NCI-H524 treated with DMSO at 0.1 percent for 48 hours (cell line): ENCODE measurements at places on chromosomes 4 and X.

DNA sequence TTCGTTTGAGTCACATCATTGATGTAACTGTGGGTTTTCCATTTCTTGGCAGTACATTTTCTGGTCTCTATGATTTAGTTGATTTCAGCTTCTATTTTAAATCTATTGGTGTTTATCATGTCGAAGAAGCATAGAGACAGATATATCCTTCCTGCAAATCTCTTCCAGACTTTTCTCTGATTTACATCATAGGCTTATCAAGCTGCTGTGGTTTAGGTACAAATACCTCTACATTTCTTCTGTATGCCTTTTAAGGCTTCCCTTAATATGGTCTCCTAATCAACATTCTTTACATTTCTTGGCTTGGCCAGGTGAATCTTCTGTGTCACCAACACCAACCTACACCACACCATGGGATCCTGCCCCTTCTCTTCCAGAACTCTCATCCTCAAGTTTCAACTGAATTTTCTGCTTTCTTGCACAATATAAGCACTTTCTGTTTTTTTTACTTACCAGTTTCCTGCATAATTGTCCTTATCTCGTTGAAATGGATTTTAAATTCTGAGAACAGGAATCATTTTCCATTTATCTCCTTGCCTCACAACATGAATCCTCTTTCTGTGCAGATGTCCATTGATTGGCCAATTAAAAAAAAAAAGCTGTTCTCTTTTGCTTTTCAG is 626.9 kb downstream of the ANKRD50 start:
- no peak for DNase-seq

GRCh38 chrX:39629001-39629400 is 468.8 kb downstream of the BCOR start:
- no peak for DNase-seq

GRCh38 chr4:80308466-80308822 is 27.1 kb upstream of the CFAP299 start:
- DNase-seq, result no peak

DNA sequence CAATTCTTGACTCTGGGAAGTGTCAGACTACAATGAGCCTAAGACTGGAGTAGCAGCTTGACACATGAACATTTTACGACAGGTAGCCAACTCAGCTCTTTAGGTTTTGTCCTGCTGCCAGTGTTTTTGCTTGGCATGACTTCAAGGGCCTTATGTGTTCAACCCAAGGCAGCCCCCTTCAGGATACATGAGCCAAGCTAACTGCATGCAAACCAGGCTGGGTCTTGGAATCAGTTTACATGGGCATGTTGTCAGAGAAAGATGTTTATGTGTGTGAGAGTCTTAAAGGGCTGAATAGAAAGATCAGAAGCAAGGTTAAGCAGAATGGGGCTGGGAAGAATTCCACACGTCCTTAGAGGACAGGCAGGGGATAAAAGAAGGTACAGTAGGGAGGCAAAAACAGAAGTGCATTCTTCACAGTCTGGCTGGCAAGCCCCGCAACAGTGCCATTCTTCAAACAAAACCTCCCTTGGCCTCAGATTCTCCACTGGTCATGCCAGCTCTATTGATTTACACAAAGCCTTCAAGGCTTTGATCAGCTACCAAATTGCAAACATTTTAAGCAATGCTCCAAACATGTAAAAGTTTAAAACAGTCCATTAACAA is 97.3 kb downstream of the NKX6-1 start:
- DNase-seq, result no peak

DNA sequence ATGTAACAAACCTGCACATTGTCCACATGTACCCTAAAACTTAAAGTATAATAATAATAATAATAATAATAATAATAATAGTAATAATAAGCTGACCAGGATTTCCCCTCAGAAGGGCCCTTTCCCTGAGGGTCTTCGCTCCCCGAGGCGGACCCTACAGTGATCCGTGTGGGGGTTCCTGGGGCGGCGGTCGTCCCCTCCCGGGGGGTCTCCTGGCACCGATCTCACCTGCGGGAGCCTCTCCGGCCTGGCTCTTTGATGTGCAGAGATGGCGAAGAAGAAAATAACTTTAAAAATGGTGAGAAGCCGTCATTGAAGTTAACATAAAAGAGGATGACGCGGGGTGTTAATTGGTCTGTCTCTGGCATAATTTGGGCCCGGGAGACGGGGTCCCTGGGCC is 48.2 kb upstream of the PPP2R3B start:
- no peak for DNase-seq

DNA sequence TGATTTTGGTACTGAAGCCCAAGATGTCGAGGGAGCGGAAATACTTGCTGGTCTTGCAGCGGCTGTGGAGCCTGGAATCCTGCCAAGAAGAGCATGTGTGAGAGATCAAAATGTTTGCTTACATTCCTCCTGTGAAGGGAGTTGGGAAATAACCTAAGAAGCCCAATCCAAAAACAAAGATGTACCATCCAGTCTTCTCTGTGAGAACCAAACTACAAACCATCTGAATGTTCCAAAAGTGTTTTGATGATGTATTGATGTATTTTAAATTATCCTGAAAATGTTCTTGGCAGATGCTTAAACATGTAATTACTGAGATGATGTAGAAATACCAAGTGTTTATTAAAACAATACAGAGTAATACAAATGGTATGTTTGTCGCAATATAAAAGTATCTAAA is 10.1 kb upstream of the ADH1A start:
- DNase-seq, result peak; percentile 30

DNA sequence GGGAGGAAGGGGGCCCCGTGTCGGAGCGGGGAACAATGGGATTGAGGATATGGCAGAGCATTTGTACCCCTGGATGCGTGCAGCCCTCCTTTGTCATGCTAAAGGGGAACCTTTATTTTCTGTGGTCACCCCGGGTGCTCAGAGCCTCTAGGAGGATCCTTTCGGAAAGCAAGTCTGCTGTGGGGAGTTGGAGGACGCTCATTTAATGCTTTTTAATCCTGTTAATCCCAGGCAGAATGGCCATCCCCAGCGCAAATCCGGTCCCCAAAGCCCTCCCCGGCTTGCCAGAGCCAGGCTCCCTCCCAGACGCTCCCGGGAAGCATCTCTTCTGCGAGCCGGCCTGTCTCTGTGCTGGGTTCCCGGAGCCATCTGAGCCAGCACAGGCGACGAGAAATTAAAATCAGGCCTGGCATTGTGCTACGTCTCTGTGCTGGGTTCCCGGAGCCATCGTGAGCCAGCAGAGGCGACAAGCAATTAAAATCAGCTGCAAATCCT is 113.2 kb upstream of the PPP2R3B start:
- DNase-seq, result no peak

DNA sequence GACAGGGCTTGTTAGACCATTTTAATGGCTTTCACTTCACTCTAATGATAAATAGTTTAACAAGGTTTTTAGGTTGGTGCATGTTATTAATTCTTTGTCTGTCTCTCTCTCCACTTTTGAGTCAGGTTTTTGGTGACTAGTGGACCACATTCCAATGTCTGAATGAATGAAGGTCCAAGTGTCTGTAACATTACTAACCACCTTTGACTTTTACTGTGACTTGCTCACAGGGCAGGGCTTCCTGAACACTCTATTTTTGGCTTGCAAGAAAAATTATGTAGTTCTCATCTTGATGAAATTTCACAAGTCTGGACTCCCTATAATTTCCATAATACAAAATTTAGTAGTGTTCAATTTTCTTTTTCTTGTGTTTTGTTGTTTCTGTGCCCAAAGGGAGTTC is 78.9 kb upstream of the BMPR1B start:
- DNase-seq, result no peak

DNA sequence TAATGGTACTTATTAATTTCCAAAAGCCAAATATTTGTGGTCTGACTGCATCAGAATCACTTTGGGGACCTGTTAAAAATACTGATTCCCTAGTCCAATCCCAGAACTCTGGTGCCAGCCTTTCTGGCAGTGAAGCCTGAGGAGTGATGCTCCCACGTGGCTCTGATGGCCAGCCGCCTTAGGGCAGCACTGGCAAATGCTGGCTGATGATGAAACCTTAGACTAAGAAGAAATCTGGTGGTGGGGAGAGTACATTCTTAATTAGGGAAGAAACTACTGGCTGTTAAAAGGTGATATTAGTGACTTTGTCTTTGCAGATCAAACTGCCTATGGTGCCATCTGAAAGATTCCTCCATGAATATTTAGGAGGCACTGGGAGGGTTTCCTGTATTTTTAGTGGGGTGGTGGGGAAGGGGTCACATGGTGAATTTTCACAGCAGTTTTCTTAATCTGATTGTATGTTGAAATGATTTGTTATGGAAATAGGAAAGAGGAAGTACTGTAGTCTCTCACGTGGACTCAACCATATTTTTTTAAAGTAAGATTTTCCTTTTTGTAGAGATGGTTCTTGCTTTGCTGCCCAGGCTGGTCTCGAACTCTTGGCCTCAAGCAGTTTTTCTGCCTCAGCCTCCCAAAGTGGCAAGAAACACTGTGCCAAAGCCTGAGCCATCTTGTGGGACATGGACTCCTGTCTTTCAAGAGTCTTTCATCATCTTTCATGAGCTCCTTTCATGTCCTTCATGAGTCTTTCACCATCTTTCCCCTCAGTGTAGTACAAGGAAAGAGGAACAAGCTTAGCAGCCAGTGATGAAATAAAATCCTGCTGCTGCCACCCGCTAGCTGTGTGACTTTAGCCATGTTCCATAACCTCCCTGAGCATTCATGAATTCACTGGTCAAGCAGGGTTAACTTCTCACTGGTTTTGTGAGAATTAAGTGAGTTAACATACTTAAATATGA is 90.8 kb downstream of the ZNF330 start:
- no peak for DNase-seq

- DNase-seq, result no peak
These were observed 100.8 kb upstream of the EOLA2 start for GRCh38 chrX:150038986-150039599.

- DNase-seq, result no peak
These were observed 4.0 kb downstream of the TXK start for GRCh38 chr4:48130100-48130499.

- DNase-seq, result no peak
These were observed 158.8 kb downstream of the AFAP1 start for GRCh38 chr4:7780751-7781348.

GRCh38 chr4:84968925-84969324 is 2.4 kb upstream of the WDFY3 start:
- DNase-seq, result peak; percentile 24

GRCh38 chr4:37604461-37604860 is 81.7 kb downstream of the RELL1 start:
- DNase-seq, result no peak

DNA sequence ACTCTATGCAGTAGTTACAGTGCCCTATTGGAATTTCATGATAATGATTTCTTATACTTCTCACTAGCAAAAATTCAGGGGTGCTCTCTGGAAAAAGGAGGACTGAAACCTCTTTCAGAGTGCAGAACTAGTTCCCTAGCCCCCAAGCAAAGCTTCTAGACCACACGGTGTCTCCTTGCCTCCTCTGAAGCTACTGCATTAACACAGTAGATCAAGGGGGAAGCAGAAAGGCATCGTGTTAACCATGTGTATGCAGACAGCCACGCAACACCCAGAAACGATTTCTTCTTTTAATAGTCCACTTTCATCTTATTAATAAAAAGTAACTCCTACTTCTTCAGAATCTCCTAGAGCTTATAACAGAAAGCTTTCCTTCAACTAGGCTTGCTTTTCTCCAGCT is 44.7 kb downstream of the MAML3 start:
- no peak for DNase-seq

DNA sequence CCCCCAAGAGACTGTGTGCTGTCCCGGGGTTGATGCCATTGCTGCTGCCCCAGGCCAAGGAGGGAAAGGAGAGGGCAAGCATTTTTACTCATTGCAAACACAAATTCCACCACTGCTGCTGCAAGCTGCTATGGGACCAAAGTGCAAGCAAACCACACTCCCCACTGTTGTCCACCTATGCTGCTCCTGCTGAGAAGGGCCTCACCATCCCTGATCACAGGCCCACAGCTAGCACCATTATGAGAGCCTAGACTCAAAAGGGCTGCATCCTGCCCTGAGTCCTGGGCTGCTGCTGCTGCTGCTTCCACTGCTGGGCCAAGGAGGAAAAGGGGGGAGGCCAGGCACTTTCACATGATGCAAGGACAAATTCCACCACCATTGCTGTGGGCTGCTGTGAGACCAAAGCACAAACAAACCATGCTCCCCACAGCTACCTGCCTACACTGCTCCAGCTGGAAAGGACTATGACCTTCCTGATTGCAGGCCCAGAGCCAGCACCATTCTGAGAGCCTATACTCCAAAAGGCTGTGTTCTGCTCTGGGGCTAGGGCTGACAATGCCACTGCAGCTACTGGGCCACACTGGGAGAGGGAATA is 218.2 kb upstream of the ZCCHC13 start:
- no peak for DNase-seq

DNA sequence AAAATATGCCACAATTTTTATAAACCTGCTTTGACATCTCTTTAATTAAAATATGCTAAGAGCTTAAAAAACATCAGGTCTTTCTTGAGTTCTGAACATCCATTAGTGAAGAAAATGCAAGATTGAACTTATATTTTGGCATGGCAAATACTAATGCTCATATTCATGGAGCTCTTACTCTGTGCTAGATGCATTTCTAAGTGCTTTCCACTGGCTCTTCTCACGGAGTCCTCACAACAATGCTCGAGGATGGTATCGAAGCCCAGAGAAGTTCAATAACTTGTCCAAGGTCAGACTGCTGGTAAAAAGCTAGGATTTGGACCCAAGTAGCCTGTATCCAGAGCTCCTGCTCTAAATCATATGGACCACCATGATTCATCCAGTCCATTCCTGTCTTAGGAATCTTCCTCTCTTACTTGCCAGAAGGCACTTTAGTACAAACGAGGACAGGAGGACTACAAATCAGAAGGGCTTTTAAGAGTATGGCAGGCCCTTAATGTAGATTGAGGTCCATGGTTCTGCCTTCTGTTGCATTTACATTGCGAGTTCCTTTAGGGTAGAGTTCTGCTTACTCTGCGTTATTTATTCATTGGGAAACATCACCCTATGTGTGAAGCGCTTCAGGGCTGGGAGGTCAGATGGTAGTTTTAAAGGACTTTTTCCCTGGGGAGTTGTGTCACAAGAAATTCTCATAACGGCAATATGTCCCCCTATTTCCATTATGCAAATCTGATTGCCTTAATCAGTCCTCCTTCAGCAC is 199.2 kb downstream of the RASL11B start:
- peak; percentile 82 for DNase-seq

DNA sequence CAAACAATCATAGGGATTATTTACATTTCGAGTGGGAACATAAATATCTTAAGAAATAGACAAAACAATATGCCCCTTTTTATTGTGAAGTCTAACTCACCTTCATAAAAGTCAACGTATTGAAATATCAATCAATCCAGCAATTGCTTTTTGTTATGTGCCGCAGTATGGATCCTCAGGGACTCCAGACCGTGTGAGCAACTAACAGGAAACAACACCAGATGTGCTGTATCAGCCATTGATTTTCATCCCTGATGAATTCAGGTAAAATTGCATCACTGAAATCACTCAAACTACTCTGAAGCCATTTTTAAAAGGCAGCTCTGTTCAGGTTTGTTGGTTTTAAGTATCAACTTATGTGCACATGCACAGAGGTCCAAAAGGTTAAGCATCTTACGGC is 197.3 kb upstream of the FAT1 start:
- no peak for DNase-seq

- no peak for DNase-seq
These were observed 58.2 kb upstream of the C4orf50 start for GRCh38 chr4:6076391-6076790.

- no peak for DNase-seq
These were observed 17.9 kb upstream of the PGRMC1 start for GRCh38 chrX:119218198-119218597.

GRCh38 chrX:31931225-31931624 is 859.4 kb upstream of the FTHL17 start:
- no peak for DNase-seq

- DNase-seq, result no peak
These were observed 191.0 kb upstream of the ARX start for GRCh38 chrX:25206778-25207177.
